Stimulated activated CD8-positive, alpha-beta memory T cell treated with anti-CD3 and anti-CD28 coated beads, Interleukin-12 subunit alpha, Interleukin-12 subunit beta, amount 100 ng/mL, for 1 hour (primary cell): ENCODE measurements at places on chromosomes 7 and 10.

GRCh38 chr10:89310056-89310893 is 8.4 kb downstream of the IFIT2 start:
- no peak for DNase-seq

DNA sequence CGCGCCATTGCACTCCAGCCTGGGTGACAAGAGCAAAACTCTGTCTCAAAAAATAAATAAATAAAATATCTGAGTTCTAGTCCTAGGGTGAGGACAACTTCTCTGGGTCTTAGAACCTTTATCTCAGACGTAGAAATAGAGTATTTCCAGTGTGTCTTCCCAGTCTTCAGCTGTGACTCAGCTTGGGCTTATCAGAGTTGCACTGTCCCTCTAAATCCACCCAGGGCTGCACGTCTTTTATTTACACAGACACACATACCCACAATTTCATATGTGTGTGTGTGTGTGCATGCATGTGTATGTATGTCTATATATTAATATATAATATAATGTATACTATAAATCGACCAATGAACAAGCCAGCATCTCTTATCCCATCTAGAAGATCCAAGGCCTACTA is 13.0 kb upstream of the PDIA4 start:
- DNase-seq = no peak

DNA sequence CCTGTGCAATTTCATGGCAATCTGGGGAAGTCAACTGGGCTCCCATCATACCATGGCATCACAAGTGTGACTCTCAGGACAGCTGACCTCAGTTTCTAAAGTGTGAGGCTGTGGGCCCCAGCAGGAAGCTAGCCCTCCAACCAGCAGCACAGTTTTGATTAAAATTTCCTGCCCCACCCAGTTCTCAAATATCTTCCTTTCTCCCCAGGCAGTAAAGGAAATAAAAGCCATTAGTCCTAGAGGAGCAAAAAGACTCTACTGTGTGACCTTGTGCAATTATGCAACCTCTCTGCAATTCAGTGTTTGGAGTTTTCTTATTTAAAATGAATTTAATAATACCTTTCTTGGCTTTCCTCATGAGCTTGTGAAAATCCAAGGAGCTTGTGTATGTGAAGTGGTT is 143.1 kb upstream of the CDCA7L start:
- DNase-seq = no peak

GRCh38 chr7:23791721-23792120 is 81.7 kb downstream of the STK31 start:
- no peak for DNase-seq

DNA sequence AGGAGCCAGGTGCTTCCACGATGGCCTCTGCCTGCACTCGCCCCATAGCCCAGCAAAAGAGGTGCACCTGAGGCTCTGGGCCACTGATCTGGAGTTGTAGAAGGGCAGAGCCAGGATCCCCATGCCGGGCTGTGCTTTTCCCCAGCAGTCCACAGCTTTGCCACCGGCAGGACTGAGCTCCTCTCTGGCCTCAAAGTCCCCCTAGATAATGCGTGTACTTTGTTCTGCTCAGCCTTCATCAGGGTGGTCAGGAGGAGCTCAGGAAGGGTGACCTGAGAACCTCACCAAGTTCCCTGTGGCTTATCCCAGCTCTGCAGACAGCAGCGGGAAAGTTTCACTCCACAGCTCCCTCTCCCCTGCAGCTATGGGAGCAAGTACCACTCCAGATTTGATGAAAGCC is 27.9 kb upstream of the UNC5B start:
- DNase-seq = no peak

GRCh38 chr10:128877936-128878335 is 589.1 kb upstream of the MGMT start:
- DNase-seq = no peak
